Stimulated activated CD4-positive, alpha-beta T cell treated with anti-CD3 and anti-CD28 coated beads, Interleukin-1b, Interleukin-23, amount 100 ng/mL, for 1 hour (primary cell): ENCODE measurements at places on chromosomes 4 and X.

DNA sequence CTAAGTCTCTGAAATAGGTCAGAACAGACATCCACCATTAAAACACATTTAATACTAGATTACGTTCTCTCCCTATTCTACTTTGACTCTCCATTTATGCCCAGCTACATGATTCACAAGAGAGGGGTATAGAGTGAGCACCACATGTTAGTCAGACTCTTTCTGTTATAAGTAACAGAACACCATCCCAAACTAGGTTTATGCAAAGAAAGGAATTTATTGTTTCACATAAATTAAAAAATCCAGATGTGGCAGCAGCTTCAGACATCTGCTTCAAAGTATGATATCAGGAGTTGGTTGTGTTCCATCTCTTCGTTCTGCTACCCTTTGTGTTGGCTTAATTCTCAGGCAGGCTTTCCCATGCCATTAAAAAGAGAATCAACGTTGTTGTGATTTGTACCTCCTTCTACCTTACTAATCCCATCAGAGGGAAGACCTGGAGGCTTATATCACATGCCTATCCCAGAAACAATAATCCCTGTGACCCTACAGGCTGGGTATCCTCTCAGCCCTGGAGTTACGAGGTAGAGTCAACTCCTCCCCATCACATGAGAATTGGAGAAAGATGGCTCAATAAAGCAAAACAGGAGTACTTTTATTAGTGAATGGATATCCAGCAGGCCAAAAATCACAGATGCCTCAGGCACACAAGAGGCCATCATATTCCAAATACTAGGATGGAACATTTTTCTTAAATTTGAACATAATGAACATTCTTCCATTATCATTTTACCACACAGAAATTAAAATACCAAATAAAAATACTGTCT is 163.2 kb downstream of the SLC7A11 start:
- DNase-seq: no peak

DNA sequence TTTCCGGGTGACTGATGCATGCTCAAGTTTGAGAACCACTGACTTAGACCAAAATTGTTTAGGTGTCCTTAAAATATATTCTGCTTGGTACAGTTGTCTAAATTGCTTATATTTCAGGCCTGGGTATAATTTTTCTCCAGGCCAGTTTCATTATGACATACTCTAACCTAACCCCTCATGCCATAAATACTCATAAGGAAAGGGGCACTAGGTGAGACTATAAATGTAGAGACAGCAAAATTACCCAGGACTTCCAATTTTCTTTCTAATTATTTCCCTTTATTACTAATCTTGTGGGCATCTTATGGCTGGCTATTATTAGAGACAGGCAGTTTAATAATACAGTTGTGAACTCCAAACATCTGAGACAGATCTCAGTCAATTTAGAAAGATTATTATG is 150.2 kb downstream of the RRAGB start:
- DNase-seq: no peak

GRCh38 chr4:142420311-142421095 is 425.6 kb downstream of the INPP4B start:
- no peak for DNase-seq

GRCh38 chrX:46722742-46723568 is 36.0 kb downstream of the SLC9A7 start:
- DNase-seq: no peak

DNA sequence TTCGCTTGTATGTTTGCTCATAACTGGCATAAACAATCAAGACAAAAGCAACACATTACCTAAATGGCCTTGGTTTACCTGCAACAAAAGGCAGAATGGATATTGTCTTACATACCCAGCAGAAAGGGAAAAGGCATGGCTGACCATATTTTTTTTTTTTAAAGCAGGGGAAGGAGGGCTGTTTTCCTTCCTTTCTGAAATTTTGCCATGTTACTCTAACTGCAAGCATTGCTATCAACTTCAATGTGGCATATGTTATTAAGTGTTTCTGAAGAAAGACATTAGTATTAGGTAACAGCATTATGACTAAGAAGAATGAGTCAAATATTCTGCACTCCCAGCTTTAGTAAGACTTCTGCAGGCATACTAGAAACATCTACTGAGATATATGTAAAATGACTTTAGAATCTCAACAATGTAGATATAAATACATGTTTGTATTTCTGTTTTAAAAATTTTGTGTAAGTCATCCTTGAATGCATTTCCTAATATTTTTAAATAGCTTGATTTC is 512.6 kb upstream of the FAM241A start:
- no peak for DNase-seq

GRCh38 chr4:2286904-2287593 is 25.1 kb upstream of the MXD4 start:
- no peak for DNase-seq

DNA sequence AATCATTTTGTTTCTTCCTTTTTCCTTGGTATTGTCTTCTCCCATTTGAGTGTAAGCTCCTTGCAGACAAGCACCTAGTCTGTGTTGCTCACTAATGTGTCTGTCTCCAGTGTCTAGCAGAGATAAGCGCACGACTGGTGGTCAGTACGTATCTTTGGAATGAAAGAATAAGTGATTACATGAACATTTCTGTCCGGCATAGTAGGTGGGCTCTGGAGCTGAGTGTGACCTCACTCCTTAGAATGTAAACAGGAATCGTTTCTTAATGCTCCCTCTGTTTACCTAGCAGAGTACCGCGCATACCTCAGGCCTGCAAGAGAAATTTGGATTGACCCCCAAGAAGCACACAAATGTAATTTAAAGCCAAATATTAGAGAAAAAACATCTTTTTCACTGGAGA is 235.4 kb downstream of the MAML3 start:
- DNase-seq: no peak

- DNase-seq: no peak
Measured at GRCh38 chr4:2393353-2394270, 24.8 kb downstream of the ZFYVE28 start.

DNA sequence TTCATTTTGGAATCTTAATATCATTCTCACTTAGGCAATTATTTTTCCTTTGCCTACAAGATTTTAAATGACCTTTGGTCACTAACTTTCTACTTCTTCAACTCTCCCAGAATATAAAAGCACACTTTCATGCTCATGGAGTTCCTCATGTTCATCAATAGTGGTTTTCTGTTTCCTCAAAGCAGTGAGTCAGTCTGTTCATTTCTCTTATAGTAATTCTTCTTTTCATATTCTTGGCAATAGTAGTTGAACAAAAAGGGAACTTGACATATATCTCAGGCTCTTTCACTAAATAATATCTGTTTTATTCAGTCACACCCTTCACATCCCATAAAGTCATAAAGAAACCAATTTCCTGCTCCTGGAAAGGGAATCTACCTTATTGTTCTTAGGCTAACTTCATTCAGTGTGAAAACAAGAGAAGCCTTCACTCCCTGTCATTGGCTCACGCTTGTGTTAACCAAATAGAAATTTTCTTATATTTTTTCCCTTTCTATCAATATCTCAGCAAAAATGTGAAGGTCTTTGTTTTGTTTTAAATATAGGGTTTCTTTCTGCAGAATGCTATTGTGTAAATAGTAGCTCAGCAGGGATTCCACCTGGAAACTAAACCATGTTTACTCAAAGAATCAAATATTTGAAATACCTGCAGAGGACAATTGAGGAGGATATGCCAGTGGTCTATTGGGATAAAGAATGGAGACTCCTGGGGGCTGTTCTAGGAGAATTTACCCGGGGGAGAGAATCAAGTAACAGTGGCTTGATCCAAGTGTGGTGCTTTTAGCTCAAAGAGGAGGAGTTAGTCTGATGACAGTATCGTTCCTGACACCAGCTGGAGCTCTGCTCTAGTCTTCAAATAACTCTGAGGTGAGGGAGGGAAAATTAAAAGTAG is 13.4 kb upstream of the TNIP3 start:
- no peak for DNase-seq

DNA sequence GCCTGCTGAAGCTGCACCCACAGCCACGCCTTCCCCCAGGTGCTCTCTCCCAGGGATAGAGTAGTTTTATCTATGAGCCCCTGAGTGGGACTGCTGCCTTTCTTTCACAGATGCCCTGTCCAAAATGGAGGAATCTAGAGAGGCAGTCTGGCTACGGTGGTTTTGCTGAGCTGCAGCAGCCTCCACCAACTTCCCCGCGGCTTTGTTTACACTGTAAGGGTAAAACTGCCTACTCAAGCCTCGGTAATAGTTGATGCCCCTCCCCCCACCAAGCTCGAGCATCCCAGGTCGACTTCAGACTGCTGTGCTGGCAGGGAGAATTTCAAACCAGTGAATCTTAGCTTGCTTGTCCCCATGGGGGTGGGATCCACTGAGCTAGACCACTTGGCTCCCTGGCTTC is 84.5 kb downstream of the PRKG2 start:
- no peak for DNase-seq

- DNase-seq: no peak
Measured at GRCh38 chrX:10011261-10011931, 44.2 kb downstream of the CLDN34 start.

GRCh38 chrX:3415011-3415410 is 68.6 kb upstream of the MXRA5 start:
- no peak for DNase-seq

GRCh38 chr4:112766422-112766821 is 129.5 kb downstream of the LARP7 start:
- DNase-seq: no peak

- no peak for DNase-seq
Measured at GRCh38 chrX:27751976-27752375, 55.8 kb upstream of the MAGEB10 start.
